ENCODE measurements at places on chromosomes 3 and 15.
A peak's percentile ranks its signal among the peaks of the same experiment; 100 is the strongest.

DNA sequence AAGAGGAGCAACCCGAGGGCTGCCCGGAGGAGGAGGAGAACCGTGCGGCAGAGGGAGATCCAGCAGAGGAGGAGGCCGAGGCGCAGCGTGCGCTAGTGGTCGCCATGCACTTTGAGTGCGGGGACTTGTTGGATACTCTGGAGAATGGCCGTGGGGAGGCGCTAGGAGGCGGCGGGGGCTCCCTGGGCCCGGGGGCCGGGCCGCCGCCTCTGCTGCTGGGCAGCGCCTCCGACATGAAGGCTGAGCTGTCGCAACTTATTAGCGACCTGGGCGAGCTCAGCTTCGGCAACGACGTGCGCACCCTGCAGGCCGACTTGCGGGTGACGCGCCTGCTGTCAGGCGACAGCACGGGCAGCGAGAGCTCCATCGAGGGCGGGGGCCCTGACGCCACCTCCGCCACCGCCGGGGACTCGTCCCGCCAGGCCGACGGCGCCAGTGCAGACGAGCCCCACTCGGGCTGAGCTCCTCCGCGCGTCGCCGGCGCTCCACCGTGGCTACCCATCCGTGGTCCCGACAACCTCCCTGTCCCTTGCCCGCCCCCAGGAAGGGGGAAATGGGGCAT, 2.0 kb downstream of the FAM43A start:
- DNase-seq: peak; percentile 36

GRCh38 chr15:90902840-90903732, at the start of gene MAN2A2:
Gene MAN2A2 (plus strand): TSS chr15:90903302. CDS start chr15:90904208, 906 bp downstream.
- peak; percentile 65 for DNase-seq

DNA sequence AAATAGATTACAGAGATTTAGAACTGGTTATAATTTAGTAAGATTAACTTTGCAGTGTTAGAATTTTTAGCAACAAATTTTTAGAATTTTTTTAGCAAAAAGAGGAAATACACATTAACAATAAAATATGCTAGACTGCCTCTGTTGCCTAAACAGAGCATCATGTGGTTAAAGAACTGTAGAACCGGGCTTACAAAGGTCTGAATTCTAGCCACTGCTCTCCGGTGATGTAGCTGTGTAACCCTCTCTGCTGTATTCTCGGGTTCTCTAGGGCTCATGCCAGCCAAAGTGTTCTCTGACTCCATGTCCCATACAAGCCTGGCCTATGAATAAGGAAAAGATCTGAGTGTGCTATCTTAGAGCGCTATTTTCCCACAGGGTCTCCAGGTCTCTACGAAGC, 2.9 kb upstream of the P2RY12 start:
- DNase-seq: no peak

- no peak for DNase-seq
Measured at GRCh38 chr3:174959556-174960065, 100.5 kb downstream of the NAALADL2 start.

- DNase-seq: no peak
Measured at GRCh38 chr3:164459521-164460151, 618.7 kb downstream of the SI start.

DNA sequence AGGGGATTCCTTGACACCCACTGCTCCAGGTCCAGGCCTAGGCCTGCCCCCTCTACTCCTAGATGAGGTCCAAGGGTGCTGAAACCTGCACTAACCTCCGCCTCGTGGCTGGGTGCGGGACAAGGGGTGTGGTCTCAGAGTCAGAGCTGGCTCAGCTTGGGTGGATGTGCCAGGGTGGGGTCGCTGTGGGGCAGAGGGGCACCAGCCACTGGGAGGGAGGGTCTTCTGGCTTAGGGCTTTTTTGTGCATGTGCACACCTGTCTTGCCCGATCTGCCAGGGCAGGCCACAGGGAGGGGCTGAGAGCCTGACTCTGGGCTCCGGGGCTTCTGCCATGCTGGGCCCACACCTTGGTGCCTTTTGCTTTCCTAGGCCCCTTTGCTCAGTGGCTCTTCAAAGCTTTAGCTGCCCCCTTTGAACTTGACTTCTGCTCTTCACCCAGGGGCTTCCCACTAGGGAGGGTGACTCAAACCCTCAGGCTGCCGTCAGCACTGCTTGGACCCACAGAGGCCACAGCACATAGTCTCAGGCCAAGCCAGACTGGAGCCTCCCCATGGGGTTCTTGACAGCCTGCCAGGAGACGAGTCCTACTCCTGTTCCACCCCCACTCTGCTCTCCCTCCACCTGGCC, 73.0 kb downstream of the KLF13 start:
- no peak for DNase-seq

DNA sequence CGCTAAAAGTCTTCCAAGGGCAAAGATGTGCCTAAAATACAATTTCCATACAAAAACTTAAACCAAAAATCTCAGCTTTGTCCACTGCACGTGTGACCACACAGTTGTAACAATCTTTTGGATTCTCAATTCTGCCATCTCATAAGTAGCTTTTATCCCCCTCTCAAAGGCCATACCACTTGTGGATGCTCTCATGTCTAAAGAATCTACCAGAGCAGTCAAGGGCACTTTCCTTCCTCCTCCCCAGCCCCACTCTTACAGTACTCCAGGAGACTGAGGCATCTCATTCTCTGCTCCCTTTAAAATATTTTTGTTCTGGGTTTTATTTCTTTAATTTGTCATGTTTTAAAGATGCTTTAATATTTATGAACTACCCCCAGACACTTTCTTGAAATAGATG, 102.3 kb upstream of the PFN2 start:
- DNase-seq: no peak

- no peak for DNase-seq
Measured at GRCh38 chr3:175477651-175478224, 618.6 kb downstream of the NAALADL2 start.

DNA sequence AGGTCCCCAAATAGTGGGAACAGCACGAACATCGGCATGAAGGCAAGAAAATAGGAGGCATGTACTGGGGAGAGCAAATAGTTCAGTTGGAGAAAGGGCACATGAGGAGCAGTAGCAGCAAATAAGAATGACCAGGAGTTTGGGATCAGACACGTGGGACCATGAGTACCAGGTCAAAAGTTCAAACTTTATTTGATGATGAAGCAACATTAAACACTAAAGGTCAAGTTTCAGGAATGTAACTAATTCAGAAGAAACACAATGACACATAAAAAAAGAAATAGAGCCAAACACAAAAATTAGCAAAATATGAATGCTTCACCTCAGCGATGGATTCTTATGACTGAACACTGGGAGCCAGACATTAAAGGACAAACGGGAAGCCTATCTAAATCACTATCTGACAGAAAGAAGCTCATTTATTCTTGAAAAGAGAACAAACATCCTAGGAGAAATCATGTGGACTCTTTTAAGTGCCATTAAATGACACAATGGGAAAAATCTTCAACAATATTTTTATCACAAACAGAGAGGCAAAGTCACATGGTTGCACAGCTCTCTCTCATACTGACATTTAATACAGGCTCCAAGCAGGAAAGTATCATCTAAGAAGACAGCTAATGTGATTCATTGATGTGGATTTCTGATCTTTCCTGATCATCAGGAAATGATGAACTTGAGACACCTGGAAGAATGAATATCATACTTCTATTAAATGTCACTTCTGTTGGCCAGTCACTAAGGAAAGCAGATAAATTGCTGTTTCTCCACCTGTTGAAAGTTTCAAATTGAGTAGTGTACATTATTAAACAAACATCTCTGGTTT, 216.9 kb upstream of the THBS1 start:
- no peak for DNase-seq

GRCh38 chr15:88382482-88382983, 84.7 kb downstream of the MRPL46 start:
- no peak for DNase-seq

- DNase-seq: no peak
Measured at GRCh38 chr15:73368301-73369136, at the start of gene HCN4. Gene HCN4 (minus strand): TSS chr15:73368958. CDS start chr15:73368270, 688 bp downstream.

DNA sequence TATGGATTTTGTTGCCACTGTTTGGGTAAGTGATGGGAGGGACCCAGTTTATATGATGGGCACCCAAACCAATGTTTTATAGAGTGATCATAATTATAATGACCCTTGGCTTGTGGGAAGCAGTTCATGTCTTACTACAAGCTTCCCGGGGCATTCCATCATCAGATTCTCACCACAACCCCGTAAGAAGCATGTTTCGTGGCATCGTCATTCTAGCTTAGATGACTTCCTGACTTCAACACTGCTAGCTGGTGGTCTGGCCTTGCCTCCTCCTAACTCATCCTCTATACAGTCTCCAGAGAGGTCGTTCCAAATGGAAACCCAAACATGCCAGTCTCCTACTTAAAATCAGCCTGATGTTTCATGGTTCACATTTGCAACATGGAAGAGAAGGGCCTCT, 226.9 kb downstream of the ADAMTS9 start:
- DNase-seq: no peak

DNA sequence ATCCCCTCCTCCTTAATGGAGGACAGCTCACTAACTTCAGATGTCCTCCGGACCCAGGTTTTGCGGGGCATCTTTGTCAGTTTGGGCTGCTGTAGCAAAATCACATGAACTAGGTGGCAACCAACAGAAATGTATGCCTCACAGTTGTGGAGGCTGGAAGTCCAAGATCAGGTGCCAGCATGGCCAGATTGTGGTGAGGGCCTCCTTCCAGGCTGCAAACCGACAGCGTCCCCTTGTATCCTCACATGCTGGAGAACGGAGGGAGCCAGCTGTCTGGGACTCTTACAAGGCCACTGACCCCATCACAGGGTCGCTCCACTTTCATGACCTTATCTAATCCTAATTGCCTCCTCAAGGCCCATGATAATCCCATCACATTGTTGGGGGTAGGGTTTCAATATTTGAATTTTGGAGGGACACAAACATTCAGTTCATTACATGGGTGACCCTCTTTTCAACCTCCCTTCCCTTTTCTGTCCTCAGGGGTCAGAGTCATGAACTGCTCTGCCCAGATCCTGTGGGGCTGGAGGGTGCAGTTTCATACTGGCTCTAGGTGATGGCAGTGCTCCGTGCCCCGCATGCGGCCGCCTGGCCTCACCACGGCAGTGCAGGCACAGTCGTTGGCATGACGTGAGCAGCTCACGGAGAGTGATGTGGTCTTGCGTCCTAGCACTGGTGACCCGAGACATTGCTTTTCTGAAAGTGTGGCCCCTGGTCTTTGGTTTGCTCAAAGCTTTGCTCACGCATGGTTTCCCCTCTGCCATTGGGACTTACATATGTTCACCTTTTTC, 58.4 kb downstream of the DNASE1L3 start:
- DNase-seq: no peak

- no peak for DNase-seq
Measured at GRCh38 chr3:152899306-152899705, 64.4 kb downstream of the P2RY1 start.

GRCh38 chr3:127061641-127062040, 78.7 kb downstream of the PLXNA1 start:
- no peak for DNase-seq

DNA sequence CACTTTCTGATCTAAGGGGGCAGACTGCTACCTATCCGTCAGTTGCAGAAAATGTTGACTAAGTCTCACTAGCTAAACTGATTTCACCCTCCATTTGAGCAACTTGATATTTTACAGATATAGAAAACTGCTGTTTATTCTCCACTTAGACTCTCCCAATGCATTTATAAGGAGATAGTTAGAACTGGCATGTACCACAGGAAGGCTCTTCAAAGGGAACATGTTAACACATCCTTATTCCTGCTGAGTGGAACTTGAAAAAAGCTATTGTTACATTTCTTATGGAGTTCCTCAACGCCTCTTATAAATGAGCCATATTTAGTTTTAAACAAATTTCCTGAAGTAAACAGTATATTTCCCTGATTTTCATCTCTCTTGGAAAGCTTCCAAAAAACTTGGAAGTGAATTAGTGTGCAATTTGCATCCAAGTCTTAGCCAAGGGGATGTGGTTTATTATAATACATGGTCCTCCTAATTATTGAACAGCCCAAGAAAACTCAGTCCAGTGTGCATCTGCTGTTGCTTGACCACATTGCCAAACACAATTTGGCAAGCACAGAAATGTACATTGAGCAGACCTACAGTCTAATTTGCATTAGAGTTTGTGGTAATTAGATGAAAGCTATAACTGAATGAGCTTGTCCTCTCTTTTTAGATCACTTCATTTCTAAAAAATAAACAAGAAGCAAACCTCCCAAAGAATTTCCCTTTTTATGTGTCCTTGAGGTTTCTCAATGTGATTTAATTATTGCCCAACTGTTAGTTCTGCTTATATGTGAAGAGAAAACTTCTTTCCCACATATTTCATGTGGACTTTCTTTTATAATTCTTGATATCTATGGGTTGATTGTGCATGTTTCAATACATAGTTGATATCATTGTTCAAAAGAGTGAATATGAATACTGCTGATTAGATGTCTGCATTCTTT, 72.6 kb upstream of the DPH6 start:
- no peak for DNase-seq

- DNase-seq: no peak
Measured at GRCh38 chr3:30342318-30343060, 263.9 kb upstream of the TGFBR2 start.

- DNase-seq: no peak
Measured at GRCh38 chr3:37014620-37015019, 21.3 kb downstream of the MLH1 start.

DNA sequence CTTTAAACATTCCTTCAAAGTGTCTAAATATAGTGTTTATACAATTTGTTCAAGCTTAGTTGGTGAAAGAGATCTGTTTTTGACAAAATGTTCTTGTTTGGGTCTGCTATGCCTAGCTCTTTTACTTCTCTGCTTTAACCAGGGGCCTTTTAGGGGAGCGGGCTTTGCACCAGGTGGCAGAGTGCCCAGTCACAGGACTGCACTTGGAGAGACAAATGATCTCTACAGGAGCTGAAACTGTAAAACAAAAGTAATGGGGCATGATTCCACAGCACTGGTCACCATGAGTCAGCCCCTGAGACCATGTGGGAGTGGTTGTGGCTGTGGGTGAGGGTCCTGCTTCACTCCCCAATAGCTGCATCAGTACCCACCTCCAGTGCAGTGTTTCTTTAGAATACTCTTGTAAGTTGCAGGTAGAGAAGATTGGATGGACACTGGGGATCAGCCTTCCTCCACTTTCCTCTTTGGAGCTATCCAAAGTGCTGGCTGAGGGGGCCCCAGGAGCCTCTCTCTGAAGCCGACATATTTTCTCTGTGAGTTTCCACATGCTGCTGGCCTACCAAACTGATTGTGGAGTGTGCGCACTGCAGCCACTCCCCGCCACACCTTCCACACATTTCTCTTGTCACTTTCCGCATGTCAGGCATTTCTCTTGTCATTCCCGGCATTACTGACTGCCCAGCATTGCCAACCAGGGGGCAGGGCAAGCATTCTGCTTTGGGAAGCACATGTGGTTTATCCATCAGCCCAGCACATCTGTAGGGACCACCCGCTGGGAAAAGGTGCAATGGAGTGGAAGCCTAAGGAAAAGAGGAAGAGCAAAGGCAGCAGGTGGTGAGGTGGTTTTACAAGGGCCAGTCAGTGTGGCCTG, 110.0 kb downstream of the EPHB1 start:
- DNase-seq: no peak

GRCh38 chr3:52004163-52004787, 8.6 kb upstream of the RPL29 start:
- no peak for DNase-seq

DNA sequence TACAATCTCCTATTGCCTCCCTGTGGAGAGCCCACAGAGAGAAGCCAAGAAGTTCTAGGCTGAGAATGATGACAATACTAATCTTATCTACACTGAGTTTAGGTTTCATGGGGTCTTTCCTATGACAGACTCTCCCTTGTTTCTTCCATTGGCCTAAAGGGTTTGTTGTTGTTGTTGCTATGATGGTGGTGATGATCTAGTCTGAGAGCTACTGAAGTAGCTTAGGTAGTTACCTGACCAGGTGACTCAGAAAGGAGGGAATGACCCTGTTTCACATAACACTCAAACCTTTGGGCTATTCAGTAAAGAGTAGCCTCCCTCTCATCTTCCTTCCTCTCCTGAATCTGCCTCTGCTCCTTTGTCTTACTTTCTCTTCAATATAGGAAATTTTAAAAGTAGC, 170.2 kb downstream of the GMNC start:
- no peak for DNase-seq
